Mesothelial cell of epicardium (in vitro differentiated cells): ENCODE measurements at places on chromosomes 7 and 10.
A peak's percentile ranks its signal among the peaks of the same experiment; 100 is the strongest.

- no peak for DNase-seq
- no peak overlapping the region for H3K27ac ChIP-seq
- peaks cover 32% of the 10 kb centered on the region for H3K4me1 ChIP-seq
These were observed 22.0 kb downstream of the VWA2 start for GRCh38 chr10:114261076-114261475.

DNA sequence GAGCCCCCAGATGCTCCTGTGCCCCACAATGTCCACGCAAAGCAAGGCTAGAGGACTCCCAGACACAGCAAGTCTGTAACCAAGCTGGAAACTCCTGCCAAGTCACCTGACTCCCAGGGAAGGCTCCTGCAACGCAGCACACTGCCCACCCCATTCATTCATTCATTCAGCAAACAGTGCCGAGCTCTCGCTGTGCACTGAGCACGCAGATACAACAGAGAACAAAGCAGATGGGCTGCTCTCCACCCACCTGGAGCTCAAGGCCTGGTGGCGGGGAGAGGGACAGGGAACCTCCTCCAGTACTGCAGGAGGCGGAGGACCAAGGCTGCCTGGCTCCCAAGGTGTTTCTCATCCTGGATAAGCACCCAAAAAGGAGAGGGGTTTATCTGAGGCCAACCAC is 8.6 kb downstream of the KCNH2 start:
- H3K27me3 ChIP-seq = peaks cover 61% of the 10 kb centered on the region
- no peaks in the 10 kb centered on the region for H3K36me3 ChIP-seq
- DNase-seq = no peak
- peaks cover 39% of the 10 kb centered on the region for H3K4me1 ChIP-seq

DNA sequence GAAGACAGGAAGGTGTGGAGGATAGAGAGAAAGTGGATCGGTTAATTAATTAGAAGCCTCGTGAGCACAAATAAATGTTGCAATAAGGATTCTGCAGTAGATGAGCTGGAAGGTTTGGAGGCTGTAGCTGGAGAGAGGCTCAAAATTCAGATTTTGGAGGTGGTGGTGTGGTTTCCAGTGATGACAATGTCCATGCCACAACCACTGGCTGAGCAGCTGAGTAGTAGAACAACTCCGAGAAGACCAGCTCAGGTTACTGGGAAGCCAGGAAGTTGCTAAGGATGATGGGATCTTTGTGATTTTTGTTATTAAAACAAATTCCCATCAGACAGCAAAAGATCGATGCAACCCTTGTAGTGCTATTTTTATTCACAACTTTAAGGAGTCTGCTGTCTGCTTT is 7.7 kb downstream of the SLC26A4 start:
- H3K27me3 ChIP-seq = peaks cover 53% of the 10 kb centered on the region
- H3K4me1 ChIP-seq = no peaks in the 10 kb centered on the region
- H3K4me3 ChIP-seq = no peak overlapping the region

DNA sequence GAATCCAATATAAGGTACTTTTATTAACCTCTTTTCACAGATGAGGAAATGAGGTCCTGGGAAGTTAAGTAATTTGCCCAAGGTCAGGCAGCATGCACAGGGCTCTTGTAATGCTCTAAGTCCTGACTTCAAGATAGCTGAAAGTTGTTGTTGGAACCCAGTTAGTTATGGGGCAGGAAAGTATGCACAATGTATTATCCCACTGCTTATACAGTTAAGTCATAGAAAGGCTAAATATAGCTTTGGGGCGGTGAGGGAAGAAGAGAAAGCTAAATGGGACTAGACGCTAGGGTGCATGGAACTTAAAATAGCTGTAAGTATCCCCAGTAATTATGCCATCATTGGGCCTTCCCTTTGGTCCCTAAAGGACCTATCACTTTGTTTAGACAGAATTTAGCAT is 9.2 kb downstream of the GLCCI1 start:
- no peaks in the 10 kb centered on the region for H3K36me3 ChIP-seq
- no peaks in the 10 kb centered on the region for H3K27me3 ChIP-seq
- DNase-seq = no peak
- no peak overlapping the region for H3K4me3 ChIP-seq
- H3K4me1 ChIP-seq = peaks cover 3% of the 10 kb centered on the region

DNA sequence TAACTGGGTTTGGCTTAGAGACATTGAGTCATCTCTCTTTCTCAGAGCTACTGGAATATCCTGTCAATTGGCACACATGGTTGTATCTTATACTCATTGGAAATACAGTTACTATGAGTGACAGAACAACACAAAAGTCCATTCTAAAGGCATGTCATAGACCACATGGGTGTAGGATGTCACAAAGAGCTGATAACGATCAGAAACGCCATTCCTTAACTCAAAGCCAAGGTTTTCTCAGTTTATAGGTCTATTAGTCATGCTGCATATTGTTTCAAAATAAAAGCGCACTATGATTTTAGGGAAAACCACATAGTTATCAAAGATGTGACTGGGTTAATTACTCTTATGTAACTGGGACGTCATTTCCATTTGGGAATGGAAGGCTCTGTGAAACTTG is 147.2 kb upstream of the FAM171A1 start:
- no peak overlapping the region for H3K4me3 ChIP-seq
- DNase-seq = no peak
- H3K36me3 ChIP-seq = no peaks in the 10 kb centered on the region
- H3K4me1 ChIP-seq = no peaks in the 10 kb centered on the region

GRCh38 chr10:121311812-121312443 is 286.3 kb downstream of the FGFR2 start:
- no peaks in the 10 kb centered on the region for H3K36me3 ChIP-seq
- H3K27ac ChIP-seq = peak overlapping the region; percentile 54
- DNase-seq = no peak
- H3K4me3 ChIP-seq = no peak overlapping the region
